Activated CD4-positive, alpha-beta T cell treated with anti-CD3 and anti-CD28 coated beads for 36 hours (primary cell): ENCODE measurements at places on chromosomes 7 and 10. TPM values are rescaled to one million over a fixed set of nuclear protein-coding genes. Genes with fewer than 3 reads are reported as not detected.

DNA sequence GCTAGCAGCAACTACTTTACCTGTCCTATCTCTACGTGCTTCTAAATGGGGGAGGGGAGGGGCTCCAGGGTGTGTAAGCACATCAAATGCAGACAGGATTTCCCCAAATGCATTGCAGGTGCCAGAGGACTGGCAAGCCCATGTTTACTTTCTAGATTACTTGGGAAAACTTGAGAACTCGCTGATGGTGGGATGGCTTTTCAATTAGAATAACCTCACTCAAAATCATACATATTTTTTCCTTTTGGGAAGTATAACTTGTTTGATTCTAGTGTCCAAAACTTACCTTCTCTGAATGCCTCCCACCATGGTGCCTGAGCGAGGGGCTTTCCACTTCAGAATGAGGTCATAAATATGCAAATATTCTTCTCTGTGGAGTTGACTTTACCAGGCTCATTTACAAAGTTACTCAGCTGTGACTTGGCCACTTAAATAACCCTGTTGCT lies 191.3 kb upstream of the RHOBTB1 start:
- no peak for DNase-seq

- no peak for DNase-seq
Measured at GRCh38 chr7:94367949-94368348, 26.7 kb upstream of the COL1A2 start.

Gene FBH1
- 53.3 TPM for total RNA-seq

Gene ENTPD1
- 0.37 TPM for total RNA-seq

Gene POU6F2
- not detected for total RNA-seq

Gene CFAP43
- total RNA-seq = 0.09 TPM

Gene CCDC126
- 4.6 TPM for total RNA-seq
